ENCODE measurements at places on chromosomes 7 and 10.

DNA sequence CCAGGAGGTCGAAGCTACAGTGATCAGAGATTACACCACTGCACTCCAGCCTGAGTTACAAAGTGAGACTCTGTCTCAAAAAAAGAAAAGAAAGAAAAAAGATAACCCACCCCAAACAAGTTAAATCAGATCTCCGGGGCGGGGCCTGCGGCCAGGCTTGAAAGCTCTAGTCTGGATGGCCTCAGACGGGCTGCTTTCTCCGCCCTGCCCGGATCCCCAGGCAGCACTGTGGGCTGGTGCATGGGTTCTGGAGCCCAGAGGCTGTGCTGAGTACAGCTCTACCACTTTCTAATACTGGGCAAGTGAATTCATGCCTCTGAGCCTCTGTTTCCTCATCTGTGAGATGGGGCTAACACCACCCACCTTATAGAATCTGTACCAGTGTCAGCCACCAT lies 83.7 kb downstream of the ZMIZ1 start:
- DNase-seq = no peak

- no peak for DNase-seq
Measured at GRCh38 chr7:113292105-113292504, 173.8 kb upstream of the SMIM30 start.

DNA sequence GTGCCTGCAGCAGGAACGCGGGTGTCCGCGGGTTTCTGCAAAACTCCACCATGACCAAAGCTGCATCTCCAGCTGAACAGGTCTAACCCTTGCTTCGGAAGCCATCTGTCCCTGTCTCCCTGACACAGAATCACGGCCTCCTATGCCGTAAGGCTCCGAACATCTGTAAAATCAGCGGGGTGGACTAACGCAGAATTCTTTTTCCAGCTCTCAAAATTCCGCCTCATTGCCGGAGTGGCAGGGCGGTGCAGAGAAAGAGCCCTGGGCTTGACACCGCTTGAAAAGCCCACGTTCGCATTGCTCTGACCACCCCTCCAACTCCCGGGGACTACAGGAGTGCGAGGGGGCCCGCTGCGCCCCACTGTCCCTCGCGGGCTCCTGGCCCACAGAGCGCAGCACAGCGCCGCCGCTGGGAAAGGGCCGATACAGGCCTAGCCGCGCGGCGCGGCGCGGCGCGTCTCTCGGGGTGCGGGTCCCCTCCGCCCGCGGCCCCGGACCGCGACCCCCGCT lies 409 bp downstream of the DNMBP start:
- DNase-seq = peak; percentile 42

DNA sequence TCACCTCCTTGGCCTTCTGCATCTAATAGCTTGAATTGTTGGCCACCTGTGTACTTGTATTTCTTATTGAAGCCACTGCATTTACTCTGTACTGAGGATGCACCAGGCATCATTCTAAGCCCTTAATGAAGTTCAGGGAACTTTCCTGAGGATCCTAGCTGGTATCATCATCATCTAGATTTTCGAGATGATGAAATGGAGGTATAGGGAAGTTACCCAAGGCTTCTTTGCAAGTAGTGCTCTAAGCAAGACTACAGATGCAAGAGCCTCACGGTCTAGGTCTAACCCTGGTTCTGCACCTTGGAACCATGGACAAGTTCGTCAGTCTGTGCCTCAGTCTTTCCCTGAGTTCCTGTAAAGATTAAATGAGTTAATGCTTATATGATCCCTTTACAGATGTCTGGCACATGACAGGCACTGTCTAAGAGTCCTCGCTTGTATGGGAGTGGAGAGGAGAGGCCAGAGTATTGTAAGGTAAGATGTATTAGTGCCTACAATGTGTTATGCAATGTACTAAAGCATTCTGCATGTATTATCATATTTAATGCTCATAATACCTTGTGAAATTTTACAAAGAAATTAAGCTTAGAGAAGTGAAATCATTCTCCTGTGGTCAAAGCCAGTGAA lies 145.1 kb downstream of the KCNMA1 start:
- no peak for DNase-seq

DNA sequence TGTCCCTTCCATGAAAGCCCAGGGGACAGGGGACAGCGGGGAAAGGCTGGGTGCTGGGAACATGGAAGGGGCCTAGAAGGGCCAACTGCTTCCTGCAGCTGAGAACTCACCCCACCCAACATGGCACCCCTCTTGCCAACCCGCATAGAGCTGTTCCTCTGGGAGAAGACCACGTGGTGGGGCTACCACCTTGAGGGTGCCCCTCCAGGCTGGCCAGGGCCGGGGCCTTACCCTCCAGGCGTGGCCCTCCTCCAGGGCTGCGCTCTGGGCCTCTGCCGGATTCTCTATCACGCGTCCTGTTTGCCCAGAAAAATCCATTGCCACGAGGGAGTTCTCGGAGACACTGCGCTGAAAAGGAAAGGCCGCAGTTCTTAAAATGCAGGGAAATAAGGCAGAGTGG lies 39.9 kb upstream of the DDC start:
- DNase-seq = no peak

Data from HEK293T (cell line).